Activated CD4-positive, alpha-beta T cell treated with anti-CD3 and anti-CD28 coated beads, Interleukin-2, amount 10 ng/mL, durations not matched to agents 24 days and 14 days (primary cell): ENCODE measurements at places on chromosomes 6 and 20.
A peak's percentile ranks its signal among the peaks of the same experiment; 100 is the strongest.

DNA sequence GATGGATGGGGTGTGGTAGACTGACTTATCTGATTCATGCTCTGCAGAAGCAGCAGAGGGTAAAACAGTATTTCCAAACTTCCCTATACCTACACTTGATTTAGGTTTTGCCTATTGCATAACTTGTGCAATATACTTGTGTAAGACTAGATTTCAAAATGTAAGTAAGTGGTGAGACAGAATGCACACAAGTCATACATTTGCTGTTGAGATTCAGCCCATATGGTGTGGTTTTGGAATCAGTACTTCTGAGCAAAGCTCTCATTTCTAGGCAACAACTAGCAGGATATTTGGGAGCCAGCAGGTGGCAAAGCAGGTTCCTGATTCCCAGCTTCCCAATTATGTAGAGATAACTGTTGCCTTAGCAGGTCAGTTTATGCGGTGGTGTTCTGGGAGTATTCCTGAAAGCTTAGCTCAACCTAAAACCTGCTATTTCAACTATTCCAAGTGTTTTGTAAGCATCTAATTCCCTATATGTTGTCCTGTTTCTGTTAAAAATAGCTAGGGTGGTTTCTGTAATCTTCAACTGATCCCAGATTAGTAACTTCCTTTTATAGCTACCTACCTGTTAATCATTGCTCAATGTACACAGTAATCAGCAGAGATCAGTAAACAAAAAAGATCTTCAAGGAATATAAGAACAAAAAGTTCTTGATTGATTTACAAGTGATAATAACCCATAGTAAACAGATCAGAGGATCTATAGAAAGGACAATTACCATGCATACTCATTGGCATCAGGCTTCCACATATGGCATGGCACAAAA lies 8.5 kb upstream of the FABP7 start:
- no peaks in the 10 kb centered on the region for H3K4me1 ChIP-seq
- peaks cover 26% of the 10 kb centered on the region for H3K27me3 ChIP-seq
- H3K27ac ChIP-seq, result no peak overlapping the region

DNA sequence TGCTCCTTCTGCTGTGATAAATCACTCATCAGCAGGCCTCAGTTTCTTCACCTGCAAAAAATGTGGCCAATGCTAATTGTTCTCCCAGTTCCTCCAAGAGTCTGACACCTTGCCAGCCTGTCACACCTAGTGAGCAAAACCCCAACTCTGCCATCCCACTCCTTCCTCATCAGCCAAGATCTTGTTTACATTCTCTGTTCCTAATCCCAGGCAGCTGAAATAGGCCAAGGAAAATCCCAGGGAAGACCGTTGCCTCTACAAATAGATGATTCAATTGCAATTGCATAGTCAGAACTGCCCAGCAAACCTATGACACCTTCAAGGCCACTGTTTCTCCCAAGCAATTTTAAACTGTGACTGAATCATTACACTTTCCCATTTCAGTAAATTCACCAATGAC lies 78.7 kb downstream of the GMDS start:
- peaks cover 20% of the 10 kb centered on the region for H3K4me1 ChIP-seq
- H3K27me3 ChIP-seq, result no peaks in the 10 kb centered on the region
- H3K4me3 ChIP-seq, result no peak overlapping the region
- no peak overlapping the region for H3K27ac ChIP-seq
- H3K36me3 ChIP-seq, result no peaks in the 10 kb centered on the region

- H3K27ac ChIP-seq, result no peak overlapping the region
- H3K27me3 ChIP-seq, result no peaks in the 10 kb centered on the region
- H3K36me3 ChIP-seq, result no peaks in the 10 kb centered on the region
- no peak overlapping the region for H3K4me3 ChIP-seq
- H3K4me1 ChIP-seq, result no peaks in the 10 kb centered on the region
- DNase-seq, result no peak
Observed at GRCh38 chr6:48765352-48765961, 654.5 kb upstream of the PTCHD4 start.

DNA sequence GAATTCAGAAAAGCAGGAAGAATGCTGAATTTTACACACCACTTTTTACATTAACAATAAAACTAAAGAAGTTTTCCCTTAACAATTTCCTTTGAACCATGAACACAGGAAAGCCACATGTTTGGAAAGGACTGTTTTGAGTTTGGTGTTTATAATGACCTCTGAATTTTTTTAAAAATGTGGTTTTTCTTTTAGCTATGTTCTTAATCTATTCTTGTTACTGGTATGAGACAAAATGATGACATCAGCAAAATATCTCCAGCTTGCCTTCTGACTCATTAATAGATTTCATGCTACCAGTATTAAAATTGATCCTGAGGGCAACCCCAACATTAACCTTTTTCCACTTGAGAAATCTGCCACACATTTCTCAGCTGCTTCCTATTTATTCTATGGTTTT lies 217.5 kb upstream of the THEMIS start:
- H3K36me3 ChIP-seq, result no peaks in the 10 kb centered on the region
- peaks cover 3% of the 10 kb centered on the region for H3K4me1 ChIP-seq
- DNase-seq, result no peak
- no peak overlapping the region for H3K4me3 ChIP-seq
- peaks cover 2% of the 10 kb centered on the region for H3K27me3 ChIP-seq

GRCh38 chr20:62914970-62915457 lies 11.3 kb downstream of the DIDO1 start:
- H3K36me3 ChIP-seq, result peaks cover 37% of the 10 kb centered on the region
- H3K27ac ChIP-seq, result peak overlapping the region; percentile 81
- H3K4me3 ChIP-seq, result peak overlapping the region; percentile 51
- H3K4me1 ChIP-seq, result peaks cover 49% of the 10 kb centered on the region

GRCh38 chr6:157614026-157614568 lies 208.9 kb upstream of the SNX9 start:
- H3K4me3 ChIP-seq, result no peak overlapping the region
- H3K36me3 ChIP-seq, result no peaks in the 10 kb centered on the region
- no peak overlapping the region for H3K27ac ChIP-seq

DNA sequence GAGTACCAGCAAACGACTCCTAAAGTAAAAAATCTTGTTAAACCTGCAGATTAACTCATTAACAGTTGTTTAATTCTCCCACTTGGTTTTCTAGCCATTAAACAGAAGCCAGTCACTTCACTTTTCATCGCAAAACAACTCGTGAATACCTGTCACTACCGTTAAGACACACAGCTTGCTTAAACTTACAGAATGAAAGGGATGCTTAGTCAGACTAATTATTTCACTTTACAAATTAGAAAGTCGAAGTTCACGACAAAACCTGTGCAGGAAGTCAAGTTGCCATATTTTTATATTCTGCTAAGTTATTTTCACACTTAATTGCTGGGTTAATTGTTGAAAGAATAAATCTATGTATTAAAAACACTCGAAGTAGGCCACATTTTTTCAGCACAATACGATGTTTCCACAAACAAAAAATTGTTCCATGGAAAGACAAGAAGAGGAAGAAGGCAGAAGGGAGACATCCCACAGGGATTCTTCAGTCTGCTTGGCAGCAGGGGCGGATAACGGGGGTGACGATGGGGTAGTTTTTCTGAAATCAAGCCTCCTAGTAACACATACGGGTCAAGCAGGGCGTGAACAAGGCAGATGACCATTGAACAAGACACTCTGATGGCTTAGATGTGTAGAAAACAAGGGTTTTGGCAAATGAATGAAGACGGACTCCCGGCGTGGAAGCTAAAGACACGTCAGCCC lies 933 bp downstream of the SSR1 start:
- peaks cover 42% of the 10 kb centered on the region for H3K4me1 ChIP-seq
- peak overlapping the region; percentile 96 for H3K4me3 ChIP-seq
- DNase-seq, result no peak
- peak overlapping the region; percentile 98 for H3K27ac ChIP-seq
